Lower lobe of right lung (tissue), 2 donors: ENCODE measurements at places on chromosomes 2 and 18. TPM values are rescaled to one million over a fixed set of nuclear protein-coding genes. Genes with fewer than 3 reads are reported as not detected.

Gene CAPN14
- total RNA-seq = 0.15 TPM

Gene WIPF1
- 84.4 TPM for total RNA-seq

Gene KCNG2
- total RNA-seq = 0.50 TPM

Gene FAM228B
- total RNA-seq = 25.4 TPM

Gene ITGA4
- total RNA-seq = 24.0 TPM

Gene LOXHD1
- total RNA-seq = 2.9 TPM
